ENCODE measurements at places on chromosomes 3 and 15.

DNA sequence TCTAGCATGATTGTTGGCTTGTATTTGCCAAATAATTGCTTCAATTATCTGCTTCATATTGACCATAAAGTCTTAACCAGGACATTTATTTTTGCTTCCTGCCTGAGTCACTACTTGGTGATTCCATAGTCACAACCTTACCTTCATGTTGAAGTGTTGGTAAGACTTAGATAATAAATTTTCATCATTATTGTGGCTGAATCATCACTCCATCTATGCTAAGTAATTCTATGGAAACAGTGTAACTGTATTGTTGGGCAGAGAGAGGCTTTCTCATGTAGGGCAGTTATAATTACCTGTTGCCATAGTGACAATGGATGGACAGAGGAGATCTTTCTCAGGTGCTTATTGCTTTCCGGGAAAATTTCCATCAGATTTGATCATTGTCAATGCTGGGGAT, 330.7 kb upstream of the LRRC3B start:
- no peak for DNase-seq

GRCh38 chr3:99108508-99108907, 207.0 kb upstream of the DCBLD2 start:
- DNase-seq, result no peak

- no peak for DNase-seq
Observed at GRCh38 chr15:29774900-29775299, 47.4 kb downstream of the TJP1 start.

DNA sequence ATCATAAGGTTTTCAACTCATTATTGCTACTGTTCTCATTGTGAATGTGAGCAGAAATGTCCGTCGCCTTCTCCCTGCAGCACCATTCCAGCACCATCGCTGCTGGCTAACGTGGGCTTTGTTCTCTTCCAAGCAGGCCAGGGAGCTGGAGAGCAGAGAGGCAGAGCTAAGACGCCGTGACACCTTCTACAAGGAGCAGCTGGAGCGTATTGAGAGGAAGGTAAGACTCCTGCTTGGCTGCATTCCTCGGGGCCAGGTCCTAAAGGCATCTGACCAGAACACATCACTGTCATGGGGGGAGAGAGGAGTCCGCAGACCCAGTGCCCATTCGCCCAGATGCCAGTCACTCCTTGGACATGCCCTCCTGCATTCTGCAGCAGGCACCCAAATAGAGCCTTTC, 130.4 kb upstream of the PLXNA1 start:
- DNase-seq, result no peak

DNA sequence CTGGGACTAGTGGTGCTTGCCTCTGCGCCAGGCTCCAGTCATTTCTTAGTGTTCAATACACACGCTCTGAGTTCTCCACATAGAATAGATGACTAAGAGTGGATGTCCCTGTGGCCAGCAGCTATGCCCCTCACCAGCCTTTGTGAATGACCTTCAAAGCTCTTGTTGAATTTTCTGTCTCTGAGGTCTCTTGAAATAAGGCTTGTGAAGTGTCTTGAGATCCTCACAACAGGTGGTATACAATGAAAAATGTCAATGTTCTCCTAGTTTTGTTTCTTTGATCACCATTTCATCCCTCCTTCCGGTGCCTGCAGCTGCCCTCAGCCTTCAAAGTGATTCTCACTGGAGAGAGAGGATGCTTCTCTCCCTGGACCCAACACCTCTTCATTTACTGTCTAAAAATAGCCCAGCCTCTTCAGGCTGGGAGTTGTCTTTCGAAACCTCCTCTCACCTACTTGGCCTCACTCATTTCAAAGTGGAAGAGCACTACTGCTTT, 5.4 kb downstream of the MAPKBP1 start:
- no peak for DNase-seq

DNA sequence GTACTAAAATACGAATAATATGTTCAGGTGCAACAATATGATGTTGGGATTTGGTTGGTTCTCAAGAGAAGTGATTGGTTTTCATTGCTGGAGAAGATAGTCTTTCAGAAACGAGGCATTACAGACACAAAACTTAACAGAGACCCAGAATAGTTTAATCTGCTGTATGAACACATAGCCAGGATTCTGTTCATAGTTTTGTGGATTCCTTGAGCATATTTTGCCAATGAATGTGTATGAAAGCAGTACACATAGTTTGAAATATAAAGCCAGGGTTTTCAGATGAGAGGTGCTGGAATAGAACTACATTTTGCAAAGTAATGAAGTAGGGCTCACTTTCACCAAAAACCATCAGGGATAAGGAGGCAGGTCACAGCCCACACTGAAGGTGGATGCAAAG, 5.7 kb upstream of the MCTP2 start:
- no peak for DNase-seq

GRCh38 chr3:105836533-105836932, 32.3 kb downstream of the CBLB start:
- DNase-seq, result no peak

- no peak for DNase-seq
Observed at GRCh38 chr15:41695750-41696436, 35.7 kb downstream of the MGA start.

DNA sequence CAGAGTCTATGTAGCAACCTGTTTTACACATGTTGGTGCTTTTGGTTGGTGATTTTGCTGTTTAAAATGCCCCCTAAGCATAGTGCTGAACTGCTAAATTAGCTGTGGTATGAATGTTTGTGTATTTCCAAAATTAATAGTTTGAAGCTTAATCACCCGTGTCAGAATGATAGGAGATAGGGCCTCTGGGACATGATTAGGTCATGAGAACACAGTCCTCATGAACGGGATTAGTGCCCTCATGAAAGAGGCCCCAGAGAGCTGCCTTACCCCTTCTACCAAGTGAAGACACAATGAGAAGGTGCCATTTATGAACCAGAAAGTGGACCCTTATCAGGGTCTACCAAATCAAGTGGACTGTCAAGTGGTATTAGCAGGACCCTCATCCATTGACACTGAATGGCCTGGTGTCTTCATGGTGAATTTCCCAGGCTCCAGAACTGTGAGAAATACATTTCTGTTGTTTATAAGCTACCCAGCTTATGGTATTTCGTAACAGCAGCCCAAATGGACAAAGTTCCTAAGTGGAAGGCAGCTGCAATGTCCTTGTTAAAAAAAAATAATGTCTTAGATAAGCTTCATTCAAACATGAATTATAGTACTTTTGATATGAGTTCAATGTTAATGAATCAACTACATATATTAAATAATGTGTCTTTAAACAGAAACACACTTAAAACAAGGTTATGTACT, 37.7 kb upstream of the FRMD4B start:
- no peak for DNase-seq

GRCh38 chr3:196122021-196122687, 40.3 kb upstream of the TFRC start:
- no peak for DNase-seq

GRCh38 chr15:85312929-85313331, 67.5 kb upstream of the AKAP13 start:
- no peak for DNase-seq

- no peak for DNase-seq
Observed at GRCh38 chr15:90291679-90292356, 26.3 kb downstream of the NGRN start.

GRCh38 chr3:185362850-185363661, at the start of gene MAP3K13:
Gene MAP3K13 (plus strand): TSS chr3:185363136. CDS start chr3:185428582, 65,446 bp downstream.
- peak; percentile 87 for DNase-seq

DNA sequence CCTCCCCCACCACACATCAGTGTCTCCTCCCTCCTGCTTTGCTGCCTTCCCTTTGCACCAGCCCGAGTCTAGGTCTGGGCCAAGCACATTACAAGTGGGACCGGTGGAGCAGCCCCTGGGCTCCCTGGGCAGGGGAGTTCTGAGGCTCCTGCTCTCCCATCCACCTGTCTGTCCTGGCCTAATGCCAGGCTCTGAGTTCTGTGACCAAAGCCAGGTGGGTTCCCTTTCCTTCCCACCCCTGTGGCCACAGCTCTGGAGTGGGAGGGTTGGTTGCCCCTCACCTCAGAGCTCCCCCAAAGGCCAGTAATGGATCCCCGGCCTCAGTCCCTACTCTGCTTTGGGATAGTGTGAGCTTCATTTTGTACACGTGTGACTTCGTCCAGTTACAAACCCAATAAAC, 2.3 kb upstream of the ABCF3 start:
- no peak for DNase-seq

GRCh38 chr15:88865498-88866099, 29.7 kb downstream of the HAPLN3 start:
- DNase-seq, result no peak

DNA sequence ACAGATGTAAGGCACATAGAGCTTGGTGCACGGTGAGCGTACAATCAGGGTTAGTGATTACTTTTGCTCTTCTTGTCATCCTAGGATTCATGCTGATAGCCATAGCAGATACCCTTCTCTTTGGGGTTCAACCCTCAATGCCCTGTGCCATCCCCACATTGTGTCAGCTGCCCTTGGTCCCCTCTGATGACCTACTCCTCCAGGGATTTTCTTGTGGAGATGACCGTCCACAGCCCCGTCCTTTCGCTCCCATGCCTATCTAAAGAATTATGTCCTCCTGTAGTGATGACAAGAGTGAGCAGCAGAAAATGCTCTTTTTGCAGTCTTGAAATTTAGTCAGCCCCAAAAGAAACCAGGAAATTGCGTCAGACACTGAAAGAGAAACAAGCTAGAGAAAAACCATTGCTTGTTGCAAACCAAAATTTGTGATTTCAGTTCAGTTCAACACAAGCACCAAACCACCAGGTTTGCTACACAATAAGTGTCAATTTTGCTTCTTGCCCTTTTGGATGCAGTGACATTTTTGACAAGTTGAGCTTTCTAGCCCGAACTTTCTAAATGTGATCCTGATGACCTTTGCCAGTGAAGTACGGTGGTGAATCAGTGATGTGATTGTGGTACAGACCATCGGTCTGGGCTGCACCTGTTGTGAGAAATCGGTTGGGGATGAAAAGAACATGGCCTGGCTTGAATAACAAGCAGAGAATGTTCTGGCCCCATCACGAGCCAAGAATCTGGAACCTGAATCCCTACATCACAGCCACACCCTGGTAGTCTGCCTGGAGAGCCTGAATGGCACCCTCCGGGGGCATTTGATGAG, 41.3 kb downstream of the CMTM7 start:
- peak; percentile 62 for DNase-seq

DNA sequence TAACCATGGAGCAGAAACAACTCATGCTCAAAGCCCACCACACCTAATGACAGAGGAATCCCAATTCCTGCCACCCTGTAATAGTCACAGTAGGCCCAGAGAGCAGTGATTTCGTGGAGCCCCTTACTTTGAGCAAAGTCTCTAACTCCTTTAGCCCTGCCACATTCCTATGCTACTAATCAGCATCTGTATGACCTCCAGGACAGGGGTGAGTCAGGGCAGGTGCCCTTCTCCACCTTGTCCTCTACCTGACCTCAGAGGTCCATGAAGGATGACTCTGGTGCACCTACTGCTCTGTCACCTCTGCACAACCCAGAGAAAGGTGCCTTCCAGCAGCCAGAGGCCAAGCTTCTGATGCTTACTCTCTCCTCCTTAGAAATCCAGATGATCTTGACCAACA, 6.1 kb upstream of the SCG3 start:
- no peak for DNase-seq

GRCh38 chr3:126157083-126157768, 23.2 kb downstream of the ALDH1L1 start:
- no peak for DNase-seq

GRCh38 chr3:41129731-41130130, 69.6 kb upstream of the CTNNB1 start:
- no peak for DNase-seq

DNA sequence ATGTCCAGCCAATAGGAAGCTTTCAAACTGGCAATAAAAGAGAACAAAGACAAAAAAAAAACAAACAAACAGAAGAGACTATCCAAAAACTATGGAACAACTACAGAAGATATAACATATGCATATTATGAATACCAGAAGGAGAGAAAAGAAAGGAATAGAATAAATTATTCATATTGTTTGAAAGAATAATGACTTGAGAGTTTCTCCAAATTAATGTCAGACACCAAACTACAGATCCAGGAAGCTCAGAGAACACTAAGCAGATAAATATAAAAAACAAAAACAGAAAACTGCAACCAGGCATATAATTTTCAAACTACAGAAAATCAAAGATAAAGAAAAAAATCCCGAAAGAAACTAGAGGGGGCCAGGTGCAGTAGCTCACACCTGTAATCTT, 34.1 kb upstream of the AP3B2 start:
- no peak for DNase-seq

DNA sequence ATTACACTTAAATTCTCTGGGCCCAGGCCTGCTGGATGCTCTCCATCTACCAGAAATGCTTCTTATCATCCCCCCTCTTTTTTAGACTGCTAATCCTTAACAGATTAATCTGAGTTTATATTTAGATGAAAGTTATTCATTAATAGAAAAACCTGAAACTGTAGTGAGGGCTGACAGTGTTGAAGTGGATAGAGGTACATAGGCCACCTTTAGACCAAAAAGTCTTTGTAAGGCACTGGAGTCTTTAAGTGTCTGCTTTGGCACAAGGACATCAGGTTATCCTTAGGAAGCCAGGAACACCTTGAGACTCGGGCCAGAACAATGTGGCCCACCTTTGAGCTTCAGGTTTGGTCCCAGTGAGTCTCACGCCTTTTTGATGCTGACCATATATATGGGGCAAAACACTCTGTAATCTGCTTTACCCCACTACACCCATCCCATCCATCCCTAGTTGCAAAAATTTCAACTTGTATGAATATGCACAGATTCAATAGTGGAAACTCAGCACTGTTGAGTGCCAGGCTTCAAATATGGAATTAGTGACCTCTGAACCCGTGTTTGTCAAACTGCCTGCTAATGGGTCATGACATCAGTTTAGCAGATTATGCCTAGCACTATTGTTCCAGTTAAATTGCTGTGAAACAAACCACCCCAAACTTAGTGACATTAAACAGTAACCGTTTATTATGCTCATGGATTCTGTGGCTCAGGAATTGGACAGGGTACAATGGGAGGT, 44.0 kb downstream of the PDE8A start:
- no peak for DNase-seq

DNA sequence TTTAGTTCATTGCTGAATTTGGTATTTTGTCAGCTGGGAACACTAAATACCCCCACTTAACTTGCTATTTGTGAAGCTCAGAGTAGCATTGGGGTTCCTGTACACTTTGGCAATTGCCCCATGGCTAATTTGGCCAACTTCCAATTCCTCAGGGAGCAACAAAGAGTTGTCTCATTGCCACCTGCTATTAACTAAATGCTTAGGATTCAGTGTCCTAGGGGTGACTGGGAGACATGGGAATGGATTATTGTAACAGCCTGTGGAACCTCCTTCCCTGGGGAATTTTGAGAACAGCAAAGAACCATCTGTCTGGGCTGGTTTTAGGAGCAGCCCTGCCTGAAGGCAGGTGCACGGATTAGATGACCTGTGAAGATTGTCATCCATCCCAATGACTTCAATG, 437.4 kb upstream of the TPRG1 start:
- no peak for DNase-seq

- no peak for DNase-seq
Observed at GRCh38 chr15:71319935-71320334, 204.7 kb downstream of the THSD4 start.

- no peak for DNase-seq
Observed at GRCh38 chr3:43343815-43344214, 57.5 kb downstream of the SNRK start.
